Cardiac fibroblast (primary cell): ENCODE measurements at places on chromosomes 6 and 20.

- no peak for DNase-seq
Observed at GRCh38 chr6:71529769-71530168, 241.2 kb downstream of the OGFRL1 start.

DNA sequence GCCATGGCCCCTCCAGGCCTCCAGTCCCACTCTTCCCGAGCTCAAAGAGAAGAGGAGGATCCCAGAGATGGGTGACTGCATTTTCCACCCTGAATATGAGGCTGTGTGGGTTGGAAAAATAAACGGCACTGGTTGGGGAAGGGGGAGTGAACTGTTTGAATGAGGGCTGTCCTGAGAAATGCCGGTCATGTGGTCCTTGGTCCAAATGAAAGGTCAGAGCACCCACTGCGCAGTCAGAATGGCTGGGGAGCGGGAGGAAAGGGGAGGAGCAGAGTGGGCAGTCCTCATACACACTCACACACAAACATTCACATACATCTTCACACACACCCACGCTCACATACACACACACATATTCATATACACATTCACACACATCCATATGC, 83.1 kb downstream of the MRPL14 start:
- DNase-seq, result no peak

DNA sequence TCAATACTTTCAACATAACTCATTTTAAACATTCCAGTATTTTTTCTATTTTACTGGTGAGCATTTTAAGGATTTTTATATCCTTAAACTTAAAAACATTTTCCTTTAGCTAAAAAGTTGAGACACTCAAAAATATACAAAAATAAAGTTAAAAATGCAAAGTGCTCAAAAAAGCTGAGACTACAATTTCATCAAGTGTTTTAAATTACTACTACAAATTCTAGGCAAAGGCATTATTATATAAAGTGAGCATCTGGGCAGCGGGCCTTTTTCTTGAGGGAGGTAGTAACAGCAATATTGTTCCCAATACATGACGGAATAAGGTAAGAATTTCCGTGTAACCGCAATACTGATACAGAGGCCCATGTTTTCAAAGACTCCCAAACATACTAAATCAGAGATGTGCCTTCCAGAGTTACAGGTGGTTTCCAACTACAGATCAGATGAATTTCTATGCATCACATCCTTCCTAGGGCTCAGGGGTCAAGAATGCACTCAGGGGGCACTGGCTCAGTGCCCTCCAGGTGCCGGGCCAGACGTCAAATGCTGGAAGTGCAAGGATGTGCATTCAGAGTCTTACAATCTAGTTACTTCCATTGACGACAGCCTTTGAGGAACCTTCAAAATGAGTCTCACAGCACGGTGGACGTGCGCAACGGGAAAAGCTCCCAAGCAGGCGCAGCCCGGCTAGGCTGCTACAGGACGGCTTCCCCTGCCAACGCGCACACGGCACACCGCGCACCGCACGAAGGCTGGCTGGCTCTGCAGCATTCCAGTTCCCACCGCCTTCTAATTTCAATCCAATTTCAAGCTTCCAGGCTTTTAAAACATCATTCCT, 1.7 kb downstream of the PHF10 start:
- peak; percentile 58 for DNase-seq

GRCh38 chr6:88490908-88491264, 324.7 kb upstream of the CNR1 start:
- DNase-seq, result peak; percentile 92

- no peak for DNase-seq
Observed at GRCh38 chr20:58596750-58597248, 54.3 kb upstream of the STX16 start.

DNA sequence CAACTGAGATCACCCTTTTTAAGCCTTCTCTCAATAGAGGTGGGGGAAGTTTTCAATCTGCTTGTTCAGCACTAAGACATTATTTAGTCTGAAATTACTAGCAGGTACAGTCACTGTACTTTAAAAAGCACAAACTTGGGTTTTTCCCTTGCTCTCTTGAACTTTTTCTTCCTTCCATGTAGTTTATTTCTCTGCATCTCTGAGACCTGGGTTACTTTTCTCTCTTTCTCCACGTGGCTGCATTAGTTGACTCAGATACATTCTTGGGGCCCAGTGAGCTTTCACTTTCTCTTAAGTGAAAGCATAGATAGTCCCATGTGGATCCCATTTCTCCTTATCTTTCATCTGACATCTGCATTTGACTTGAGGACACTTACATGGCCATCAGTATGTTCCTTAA, 433.9 kb upstream of the MAP3K7 start:
- DNase-seq, result no peak

DNA sequence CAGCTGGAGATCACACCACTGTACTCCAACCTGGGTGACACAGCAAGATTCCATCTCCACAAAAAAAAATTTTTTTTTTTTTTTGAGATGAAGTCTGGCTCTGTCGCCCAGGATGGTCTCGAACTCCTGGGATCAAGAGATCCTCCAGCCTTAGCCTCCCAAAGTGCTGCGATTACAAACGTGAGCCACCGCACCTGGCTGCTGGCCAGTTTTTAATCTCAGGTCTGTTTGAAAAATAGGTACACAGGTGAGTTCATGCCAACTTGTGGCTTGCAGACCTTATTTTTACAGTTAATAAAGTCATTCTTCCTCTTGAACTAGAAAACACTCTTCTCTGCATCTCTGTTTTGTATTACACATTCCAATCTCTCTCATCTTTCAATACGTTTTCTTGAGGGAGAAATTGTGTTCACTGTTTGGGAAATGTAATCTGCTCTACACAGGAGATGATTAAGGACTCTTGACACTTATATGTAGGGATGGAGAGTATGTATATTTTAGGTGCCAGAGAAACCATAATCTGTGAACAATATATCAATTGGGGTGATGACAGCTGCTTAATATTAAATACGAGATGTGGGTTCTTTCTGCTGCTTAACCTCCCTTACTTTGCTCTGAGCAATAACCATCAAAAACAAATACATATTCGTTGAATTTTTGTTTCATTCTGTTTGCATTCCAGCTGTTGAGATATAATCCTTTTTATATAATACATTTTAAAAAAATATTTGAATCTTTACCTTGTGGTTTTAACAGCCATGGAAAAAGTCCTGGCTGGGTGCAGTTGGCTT, 17.7 kb upstream of the RIPOR3 start:
- no peak for DNase-seq
